ENCODE measurements at places on chromosomes 1 and 21.

DNA sequence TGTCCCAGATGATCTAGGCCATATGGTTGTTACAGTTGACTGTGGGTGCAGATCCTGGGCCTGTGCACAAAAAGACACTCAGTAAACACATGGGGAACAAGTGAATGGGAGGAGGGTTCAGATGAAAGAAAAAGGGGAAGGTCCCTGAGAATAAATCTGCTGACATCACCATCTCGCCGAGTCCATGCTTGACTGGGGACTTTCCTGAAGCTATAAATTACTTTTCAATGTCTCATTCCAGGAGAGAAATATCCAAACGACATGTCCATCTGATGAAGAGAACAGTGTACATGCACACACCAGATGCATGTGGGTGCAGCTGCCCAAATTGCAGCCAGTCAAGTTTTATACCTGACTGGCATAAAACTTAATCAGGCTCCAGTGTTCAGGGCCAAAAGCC, 109.0 kb downstream of the HIVEP3 start:
- no peak for DNase-seq

- no peak for DNase-seq
Measured at GRCh38 chr21:27070861-27071670, 104.2 kb upstream of the ADAMTS5 start.

DNA sequence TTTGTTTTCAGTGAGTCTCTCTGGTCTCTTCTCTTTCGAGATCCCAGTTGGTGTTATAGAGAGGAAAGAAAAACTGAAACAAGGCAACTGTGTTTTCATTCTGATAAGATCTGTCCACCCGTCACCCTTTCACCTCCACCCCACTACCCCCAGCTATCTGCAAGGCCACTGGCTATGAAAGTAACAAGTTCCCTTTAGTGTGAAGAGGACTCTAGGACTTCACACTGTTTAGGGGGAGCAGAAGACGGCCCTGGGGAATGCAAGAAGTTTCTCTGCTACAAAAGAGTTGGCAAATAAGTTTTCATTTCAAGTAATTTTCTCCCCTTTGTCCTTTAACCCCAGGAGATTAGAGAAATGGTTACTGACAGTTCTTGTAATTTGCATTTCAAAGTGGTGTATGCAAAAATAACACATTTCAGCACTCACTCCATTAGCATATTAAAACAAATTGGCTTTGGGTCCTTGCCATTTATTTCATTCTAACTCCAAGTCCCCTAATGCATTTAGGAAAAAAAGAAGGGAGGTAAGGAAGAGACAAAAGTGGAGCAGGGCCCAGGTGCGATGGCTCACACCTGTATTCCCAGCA, 79.6 kb upstream of the PPM1J start:
- no peak for DNase-seq

DNA sequence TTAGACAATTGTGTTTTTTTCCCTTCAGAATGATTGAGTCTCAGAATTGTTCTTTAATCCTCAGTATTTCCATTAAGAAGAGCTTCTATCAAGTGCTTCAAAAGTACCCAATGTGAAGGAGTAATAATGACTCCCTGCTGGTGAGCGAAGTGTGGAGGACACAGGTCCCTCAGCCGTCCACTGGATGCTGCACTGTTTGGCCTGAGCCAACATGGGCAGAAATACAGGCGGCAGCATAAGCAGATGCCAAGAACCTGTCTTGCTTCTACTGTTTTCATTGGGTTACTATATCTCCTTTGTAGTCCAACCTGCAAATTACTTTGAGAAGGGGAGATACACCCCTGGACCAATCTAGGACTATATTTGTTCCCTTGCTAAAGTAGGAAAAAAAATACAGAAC, 55.3 kb upstream of the DPH5 start:
- no peak for DNase-seq

GRCh38 chr21:44405091-44405947, 50.0 kb upstream of the LRRC3 start:
- DNase-seq, result no peak

GRCh38 chr1:218694085-218694484, 348.9 kb downstream of the TGFB2 start:
- DNase-seq, result no peak

DNA sequence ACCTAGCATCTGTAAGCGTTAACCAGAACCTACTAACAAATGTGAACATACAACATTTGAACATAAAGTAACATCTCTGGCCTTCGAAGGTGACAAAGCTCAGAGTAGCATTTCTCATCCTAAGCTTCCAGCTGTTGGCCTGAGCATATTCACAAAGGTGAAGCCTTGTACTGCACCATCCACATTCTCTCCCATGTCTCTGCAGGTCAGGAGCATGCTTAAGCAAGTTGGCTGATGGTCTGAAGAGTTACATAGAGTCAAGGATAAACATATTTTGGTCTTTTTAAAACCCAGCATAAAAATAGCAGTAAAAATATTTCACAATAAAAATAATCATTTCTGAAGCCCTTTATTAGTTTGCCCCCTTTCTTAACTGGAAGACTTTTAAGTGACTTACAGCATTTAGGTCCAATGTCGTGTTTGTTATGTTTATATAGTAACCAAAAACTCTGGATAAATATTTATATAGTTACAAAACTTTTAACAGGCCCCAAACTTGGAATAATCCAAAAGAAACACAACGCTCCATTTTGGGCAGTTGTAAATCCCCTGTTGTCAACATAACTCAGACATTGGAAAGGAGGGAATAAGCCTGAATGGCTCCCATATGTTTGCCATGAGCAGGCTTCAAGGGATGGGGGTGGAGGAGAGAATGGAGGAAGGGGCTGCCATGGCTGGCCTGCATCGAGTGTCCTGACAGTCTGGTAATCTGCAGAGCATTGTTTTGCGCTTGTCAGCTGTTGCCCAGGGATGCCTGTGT, 42.8 kb upstream of the ENAH start:
- DNase-seq, result no peak

GRCh38 chr1:218620956-218621355, 275.8 kb downstream of the TGFB2 start:
- no peak for DNase-seq

DNA sequence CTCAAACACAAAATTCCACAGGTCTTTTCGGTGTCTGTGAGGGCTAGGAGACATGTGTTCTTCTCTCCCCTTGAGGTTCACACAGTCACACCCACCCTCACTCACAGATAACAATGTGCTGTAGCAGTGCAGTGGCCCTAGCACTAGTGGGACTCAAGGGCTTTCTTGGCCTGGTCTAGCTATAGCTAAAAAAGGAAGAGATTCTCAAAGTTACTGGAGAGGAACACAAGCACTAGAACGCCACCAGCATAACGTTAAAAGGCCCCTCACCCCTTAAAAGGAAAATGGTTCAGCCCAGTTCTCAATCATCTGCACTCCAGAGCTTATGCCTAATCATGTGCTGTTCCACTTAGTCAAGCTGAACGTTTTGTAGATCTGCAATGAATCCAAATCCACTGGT, 39.5 kb downstream of the RGS8 start:
- no peak for DNase-seq

DNA sequence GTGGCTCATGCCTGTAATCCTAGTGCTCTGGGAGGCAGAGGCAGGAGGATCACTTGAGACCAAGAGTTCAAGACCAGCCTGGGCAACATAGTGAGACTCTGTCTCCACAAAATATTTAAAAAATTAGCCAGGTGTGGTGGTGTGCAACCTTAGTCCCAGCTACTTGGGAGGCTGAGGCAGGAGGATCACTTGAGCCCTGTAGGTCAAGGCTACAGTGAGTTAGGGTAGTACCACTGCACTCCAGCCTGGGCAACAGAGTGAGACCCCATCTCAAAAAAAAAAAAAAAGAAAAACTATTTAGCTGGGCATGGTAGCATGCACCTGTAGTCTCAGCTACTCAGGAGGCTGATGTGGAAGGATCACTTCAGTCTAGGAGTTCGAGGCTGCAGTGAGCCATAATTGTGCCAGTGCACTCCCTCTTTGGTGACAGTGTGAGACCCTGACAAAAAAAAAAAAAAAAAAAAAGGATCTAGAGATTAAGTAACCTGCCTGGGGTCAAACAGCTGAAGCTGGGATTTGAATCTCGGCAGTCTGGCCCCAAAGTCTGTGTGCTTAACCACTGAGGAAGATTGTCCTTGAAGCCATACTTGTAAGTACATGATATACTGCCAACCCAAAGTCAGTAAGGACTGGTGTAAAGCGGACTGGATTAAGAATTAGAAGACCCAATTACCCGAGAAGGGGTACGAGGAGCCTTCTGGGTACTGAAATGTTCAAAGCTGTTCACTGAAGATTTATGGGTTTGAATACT, 31.8 kb downstream of the LRRN2 start:
- DNase-seq, result no peak

GRCh38 chr1:156488566-156489165, 11.9 kb downstream of the MEF2D start:
- DNase-seq, result no peak

- DNase-seq, result no peak
Measured at GRCh38 chr21:16096988-16097387, 367.2 kb downstream of the USP25 start.

- no peak for DNase-seq
Measured at GRCh38 chr1:235131961-235132360, 3.3 kb upstream of the TOMM20 start.

- no peak for DNase-seq
Measured at GRCh38 chr1:163844459-163844858, 522.7 kb downstream of the NUF2 start.

GRCh38 chr1:59422921-59423575, 126.2 kb downstream of the FGGY start:
- no peak for DNase-seq

GRCh38 chr1:61851849-61852669, 109.8 kb downstream of the PATJ start:
- no peak for DNase-seq

DNA sequence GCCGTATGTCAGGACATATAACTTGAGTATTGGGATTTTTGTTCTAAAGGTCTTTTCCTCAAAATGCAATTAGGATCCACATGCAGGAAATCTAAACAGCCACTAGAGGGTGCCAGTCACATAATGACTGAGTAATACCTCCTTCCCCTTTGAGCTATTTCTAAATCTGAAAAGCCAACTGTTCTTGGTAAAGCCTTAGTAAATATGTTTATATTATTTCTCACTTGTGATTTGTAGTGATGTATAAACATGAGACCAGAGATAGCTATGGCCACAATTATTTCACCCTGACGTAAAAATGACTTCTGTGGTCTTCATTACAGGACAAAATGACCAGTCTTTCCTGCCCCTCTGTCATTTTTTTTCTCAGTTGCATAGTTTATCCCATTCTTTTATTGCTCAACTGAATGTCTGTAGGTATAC, 41.0 kb upstream of the DR1 start:
- peak; percentile 39 for DNase-seq

DNA sequence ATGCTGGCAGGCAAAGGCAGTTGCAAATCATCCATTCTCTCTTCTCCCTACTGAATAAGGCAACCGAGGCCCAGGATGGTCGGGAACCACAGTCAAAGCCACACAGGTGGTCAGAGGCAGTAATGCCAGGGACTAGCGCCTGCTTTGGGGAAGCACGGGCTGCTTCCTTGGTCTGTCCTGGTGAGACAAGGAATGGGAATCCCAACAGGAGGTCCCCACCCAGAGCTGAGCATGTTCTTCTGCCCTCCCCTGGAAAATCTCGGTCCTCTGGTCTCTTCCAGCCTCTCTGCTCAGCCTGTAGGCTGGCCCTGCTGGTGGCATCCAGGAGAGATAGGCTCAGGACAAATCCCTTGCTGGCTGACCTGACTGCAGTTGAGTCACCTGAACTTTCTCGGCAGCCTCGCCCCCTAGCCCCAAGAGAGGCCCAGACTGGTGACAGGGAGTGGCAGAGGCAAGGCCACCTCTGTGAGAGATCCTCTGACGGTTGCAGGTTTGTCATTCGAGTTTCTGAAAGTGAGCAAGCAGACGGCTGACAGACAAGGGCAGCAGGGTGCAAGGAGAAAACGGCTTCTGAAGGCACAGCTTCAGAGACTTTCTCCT, 5.8 kb downstream of the OLIG1 start:
- DNase-seq, result no peak

- DNase-seq, result peak; percentile 67
Measured at GRCh38 chr1:161068306-161069234, 1.1 kb downstream of the ARHGAP30 start.

- no peak for DNase-seq
Measured at GRCh38 chr1:27928216-27928954, 6.4 kb upstream of the SMPDL3B start.

DNA sequence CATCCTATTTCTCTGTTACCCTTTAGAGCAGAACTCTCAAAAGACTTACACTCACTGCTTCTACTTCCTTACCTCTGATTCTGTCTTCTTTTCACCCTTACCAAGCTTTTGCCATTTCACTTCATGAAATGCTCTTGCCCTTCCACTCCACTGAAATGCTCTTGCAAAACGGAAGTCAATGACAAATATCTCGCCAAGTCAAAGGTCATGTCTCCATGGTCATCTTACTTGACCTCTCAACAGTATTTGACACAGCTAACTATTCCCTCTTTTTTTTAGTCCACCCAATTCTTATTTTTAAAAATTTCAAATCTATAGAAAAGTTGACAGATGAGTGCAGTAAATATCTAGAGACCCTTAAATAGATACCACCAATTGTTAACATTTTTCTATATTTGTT, 107.7 kb downstream of the OLFML2B start:
- no peak for DNase-seq

- DNase-seq, result no peak
Measured at GRCh38 chr1:234997896-234998741, 130.5 kb downstream of the TOMM20 start.

GRCh38 chr1:90107990-90108389, 113.1 kb downstream of the ZNF326 start:
- no peak for DNase-seq

DNA sequence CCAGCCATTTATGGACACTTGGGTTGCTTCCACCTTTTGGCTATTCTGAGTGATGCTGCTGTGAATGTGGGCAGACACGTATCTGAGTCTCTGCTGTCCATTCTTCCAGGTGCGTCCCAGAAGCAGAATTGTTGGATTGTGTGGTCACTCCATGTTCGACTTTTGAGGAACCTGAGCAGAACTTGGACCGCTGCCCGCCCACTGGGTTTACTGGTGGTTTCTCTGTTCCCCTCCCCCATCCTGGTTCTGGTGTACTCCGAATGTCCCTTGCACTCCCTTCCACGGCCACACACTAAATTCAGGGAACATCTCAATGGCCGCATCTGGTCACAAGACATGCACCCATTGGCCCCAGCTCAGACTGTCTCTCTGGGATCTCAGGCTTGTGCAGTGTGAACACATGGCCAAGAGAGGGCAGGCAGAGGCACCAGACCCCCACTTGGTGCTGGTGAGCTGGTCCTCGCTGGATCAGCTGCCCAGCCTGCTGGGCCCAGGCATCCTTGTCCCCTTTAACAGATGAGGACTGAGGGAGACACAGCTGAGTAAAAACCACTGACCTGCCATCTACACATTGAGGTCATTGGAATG, 565.1 kb downstream of the NPHP4 start:
- DNase-seq, result no peak

Data from activated CD4-positive, alpha-beta T cell treated with anti-CD3 and anti-CD28 coated beads for 24 hours (primary cell).